ENCODE measurements at places on chromosomes 7 and 10. TPM values are rescaled to one million over a fixed set of nuclear protein-coding genes. Genes with fewer than 3 reads are reported as not detected.

The PROSER2 gene
- total RNA-seq = 33.3 TPM

The SAP25 gene
- 6.4 TPM for total RNA-seq

The FFAR4 gene
- 4.9 TPM for total RNA-seq

The GPR15LG gene
- total RNA-seq = not detected

The LRIT1 gene
- total RNA-seq = not detected

The ADGRA1 gene
- not detected for total RNA-seq

The BLNK gene
- total RNA-seq = 8.8 TPM

The ASZ1 gene
- not detected for total RNA-seq

The SYT15 gene
- total RNA-seq = 45.4 TPM

The SPAG6 gene
- total RNA-seq = not detected

The PRKCQ gene
- 9.8 TPM for total RNA-seq

The SMKR1 gene
- not detected for total RNA-seq

The KCNH2 gene
- total RNA-seq = 3.6 TPM

The RRP12 gene
- 23.7 TPM for total RNA-seq

The TUBAL3 gene
- total RNA-seq = not detected

The C7orf33 gene
- total RNA-seq = not detected

The PRKAG2 gene
- total RNA-seq = 35.6 TPM

The TMEM196 gene
- not detected for total RNA-seq

The AKR1B15 gene
- not detected for total RNA-seq

The RBM33 gene
- 62.8 TPM for total RNA-seq

The CHST3 gene
- 15.6 TPM for total RNA-seq

The HMX2 gene
- total RNA-seq = not detected

The PRPS1L1 gene
- total RNA-seq = not detected

The SLC39A12 gene
- 0.29 TPM for total RNA-seq

The NXPH1 gene
- not detected for total RNA-seq

Data from upper lobe of right lung (tissue), 1 donor.